ENCODE measurements at places on chromosomes 6 and 20.

DNA sequence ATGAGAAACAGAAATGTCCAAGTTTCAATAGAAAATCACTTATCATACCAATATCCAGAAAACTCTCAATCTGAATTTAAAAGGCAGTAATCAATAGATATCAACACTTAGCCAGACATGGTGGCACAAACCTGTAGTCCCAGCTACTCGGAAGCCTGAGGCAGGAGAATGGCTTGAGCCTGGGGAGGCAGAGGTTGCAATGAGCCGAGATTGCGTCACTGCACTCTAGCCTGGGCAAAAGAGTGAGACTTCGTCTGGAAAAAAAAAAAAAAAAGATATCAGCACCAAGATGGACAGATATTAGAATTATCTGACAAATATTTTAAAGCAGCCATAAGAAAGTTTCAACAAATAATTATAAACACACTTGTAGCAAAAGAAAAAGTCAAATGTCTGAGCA is 47.0 kb downstream of the TCP11 start:
- no peak for DNase-seq

- DNase-seq, result no peak
These were observed 51.6 kb upstream of the PMEPA1 start for GRCh38 chr20:57761413-57761734.

- DNase-seq, result no peak
These were observed 113.0 kb downstream of the MANEA start for GRCh38 chr6:95690328-95690727.

DNA sequence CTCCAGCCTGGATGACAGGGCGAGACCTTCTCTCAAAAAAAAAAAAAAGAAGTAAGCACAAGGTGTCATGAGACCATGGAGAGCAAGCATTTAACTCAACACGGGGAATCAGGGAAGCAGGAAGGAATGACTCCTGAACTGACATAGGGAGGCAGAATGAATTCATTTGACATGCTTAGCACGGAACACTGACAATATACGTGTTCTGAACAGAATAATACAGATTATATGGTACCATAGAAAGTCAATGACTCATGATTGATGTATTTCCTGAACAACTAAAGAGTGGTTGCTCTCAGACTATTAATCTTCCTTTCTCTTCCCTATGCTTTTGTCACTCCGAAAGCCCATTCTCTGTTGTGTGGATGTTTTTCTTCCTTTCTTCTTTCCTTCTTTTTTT is 20.7 kb upstream of the ASIP start:
- no peak for DNase-seq

DNA sequence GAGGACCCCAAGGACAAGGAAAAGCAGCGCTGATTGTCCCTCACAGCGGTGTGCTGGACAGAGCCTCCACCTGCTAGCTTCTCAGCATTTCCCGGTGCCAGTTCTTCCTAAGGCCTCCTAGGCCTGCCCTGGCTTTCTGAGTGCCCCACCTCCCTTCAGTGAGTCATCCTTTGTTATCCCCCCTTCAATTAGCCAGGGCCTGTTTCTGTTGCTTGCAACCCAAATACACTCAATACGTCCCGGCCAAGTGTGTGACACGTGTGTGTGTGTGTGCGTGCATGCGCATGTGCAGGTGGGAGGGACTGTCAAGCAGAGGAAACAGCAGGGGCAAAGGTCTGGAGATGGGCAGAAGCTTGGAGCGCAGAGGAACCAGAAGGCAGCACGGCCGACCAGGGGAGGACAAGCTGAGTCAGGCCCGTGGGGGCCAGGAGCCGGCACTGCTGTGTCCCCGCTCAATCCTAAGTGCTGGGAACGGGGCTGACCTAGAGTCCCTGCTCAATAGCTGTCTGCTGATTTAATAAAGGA is 159.8 kb downstream of the PREX1 start:
- DNase-seq, result no peak

DNA sequence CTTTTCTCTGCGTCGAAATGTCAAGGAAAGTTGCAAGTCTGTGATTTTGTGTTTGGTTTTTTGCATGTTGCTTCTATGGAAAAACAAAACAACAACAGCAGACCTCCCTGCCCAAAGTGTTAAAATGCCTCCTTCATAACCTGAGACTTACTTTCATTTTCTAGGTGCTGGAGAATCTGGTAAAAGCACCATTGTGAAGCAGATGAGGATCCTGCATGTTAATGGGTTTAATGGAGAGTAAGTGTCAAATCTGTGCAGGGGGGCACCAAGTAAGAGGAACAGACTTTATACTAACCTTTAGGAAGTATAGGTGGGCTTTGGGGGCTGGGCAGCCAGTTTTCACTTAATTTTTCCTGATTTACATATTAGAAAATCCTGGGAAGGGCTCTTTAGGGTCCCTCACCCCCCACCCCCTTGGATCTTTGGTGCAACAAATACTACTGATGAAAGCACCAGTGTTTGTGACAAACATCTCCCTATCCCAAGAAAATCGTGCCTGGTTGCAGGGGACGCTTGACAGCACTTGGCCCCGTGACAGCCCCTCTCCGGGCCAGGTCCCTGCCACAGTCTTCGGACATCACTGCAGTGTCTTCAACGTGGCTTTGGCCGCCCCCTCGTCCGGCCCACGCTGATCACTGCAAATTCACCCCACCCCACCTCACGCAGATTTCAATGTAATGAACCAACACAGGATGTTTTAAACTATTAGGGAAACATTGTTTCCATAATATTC is 43.1 kb downstream of the GNAS start:
- no peak for DNase-seq

DNA sequence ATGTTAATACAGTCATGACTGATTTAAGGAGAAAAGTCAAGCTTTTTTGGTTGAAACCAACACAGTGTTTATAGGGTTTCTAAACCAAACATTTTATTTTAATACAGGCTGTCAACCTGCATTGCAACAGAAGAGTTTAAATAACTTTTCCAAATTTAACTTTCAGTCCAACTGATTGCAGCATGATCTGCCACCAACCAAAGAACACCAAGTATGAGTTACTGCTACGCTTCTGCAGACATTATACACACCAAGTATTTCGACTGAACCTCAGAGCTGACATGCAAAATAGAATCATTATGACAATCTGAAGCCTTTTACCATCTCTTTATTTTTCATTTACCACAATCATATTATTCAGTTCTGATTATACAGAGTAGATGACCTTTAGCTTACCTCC is 151.2 kb upstream of the DST start:
- DNase-seq, result no peak

GRCh38 chr6:43926634-43927531 is 156.9 kb downstream of the VEGFA start:
- DNase-seq, result peak; percentile 88

DNA sequence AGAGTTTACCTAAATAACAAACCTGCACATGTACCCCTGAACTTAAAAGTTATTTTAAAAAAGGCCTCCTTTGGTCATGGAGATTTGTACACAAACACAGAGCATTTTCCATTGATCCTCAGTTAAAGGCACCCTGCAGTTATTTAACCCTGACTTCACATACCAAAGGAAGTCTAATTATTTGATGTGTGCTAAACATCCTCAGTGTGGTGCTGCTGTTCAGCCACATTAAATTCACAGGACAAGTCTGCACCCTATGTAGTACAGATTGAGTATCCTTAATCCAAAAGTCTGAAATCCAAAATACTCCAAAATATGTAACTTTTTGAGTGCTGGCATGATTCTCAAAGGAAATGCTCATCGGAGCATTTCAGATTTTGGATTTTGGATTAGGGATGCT is 21.4 kb downstream of the KCNQ5 start:
- no peak for DNase-seq

DNA sequence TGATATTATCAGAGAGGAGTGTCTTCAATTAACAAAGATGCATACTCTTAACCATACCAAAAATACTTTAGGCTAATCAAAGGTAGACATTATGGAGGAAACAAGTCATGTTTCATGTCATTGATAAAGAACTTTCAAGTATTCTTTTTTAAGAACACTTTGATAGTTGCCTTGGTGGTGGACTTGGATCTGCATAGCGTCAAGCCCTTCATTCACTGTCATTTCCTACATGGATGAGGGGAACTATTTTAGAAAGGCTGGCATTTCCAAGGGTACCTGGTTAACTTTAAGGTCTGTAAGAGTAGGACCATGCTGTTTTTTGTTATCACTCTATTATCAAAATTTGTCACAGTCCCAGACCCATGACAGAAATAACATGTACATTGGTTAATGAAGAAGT is 622.5 kb downstream of the PKHD1 start:
- DNase-seq, result no peak

DNA sequence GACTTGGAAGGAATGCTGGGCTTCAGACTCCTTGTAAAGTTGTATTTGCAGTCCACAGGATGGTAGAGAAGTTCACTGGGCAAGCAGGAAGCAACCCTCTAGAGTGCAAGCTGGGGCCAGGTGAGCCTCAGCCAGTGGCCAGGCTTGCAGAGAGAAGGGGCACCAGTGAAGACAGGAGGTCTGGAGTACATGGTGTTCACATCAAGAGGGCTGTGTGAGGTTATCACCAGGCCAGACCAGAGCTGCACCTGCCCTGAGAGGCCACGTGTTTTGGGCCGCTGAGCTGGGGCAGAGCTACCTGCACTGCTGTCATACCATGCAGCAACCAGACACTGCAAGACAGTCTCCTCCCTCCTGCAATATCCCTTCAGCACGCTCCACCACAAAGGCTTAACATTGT is 79.0 kb downstream of the SH3BGRL2 start:
- no peak for DNase-seq

DNA sequence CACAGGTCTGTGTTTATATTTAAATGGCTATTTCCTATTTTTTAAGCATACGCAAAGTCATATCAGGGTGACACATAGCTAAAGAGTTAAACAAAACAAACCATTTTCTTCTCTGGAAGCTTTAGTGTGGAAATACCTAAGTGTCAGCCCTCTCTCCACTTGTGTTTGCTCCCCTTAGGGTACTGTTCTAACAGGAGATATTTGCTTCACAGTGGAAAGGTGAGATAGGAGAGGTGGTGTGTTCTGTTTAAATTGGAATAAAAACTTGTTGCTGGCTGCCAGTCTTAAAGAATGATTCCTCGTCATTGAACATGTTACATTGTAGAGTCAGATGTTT is 18.9 kb downstream of the PHACTR2 start:
- DNase-seq, result no peak

GRCh38 chr6:157747370-157747769 is 75.7 kb upstream of the SNX9 start:
- no peak for DNase-seq

DNA sequence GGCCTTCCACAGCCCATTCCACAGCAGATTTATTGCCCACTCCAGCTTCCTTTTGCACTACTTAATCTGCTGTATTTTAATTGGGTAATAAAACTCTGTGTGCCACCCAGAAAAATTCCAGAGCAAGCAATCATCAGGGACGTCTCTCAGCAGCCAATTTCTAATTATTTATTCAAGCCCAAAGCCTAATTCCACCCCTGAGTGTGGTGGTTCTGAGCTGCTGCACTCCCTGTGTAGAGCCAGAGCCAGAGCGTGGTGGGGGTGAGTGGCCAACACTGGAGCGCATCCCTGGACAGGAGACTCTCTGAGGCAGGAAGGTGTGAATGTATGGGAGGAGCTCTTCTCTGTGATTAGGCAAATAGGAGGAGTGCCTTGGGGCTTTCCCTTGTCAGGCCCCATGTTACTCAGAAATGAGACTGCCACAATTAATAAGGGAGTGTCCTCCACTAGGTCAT is 66.1 kb downstream of the CD24 start:
- DNase-seq, result no peak
